ENCODE measurements at places on chromosomes 6 and 20. TPM values are rescaled to one million over a fixed set of nuclear protein-coding genes. Genes with fewer than 3 reads are reported as not detected.

DNA sequence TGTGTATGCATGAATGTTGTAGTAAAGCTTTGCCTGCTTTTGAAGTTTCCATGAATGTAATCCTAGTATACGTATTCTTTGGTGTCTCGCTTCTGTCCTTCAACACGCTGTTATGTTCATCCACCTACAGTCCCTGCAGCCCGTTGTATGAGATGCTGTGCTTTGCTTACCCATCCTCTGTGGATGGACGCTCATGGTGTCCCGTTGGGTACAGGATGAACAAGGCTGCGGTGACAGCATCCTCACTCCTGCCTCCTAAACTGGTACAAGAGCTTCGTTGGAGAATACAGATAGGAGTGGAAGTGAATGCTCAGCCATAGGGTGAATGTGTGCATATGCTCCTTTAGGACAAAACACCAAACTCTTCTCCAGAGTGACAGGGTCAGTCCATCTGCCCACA, 366.2 kb downstream of the ZFAND3 start:
- peaks cover 13% of the 10 kb centered on the region for H3K4me1 ChIP-seq
- DNase-seq = no peak
- H3K27me3 ChIP-seq = peaks cover 8% of the 10 kb centered on the region
- H3K36me3 ChIP-seq = peaks cover 3% of the 10 kb centered on the region
- no peak overlapping the region for H3K27ac ChIP-seq

- H3K27ac ChIP-seq = no peak within 1 kb of the TSS
- peaks cover 35% of the 10 kb centered on the region for H3K27me3 ChIP-seq
- peaks cover 15% of the 10 kb centered on the region for H3K36me3 ChIP-seq
- no peak for DNase-seq
Observed at GRCh38 chr6:30075094-30075789, at the start of gene RNF39. Gene RNF39 (minus strand): TSS chr6:30075769. CDS start chr6:30075585, 184 bp downstream.

- peak overlapping the region; percentile 21 for H3K27ac ChIP-seq
- H3K4me3 ChIP-seq = peak overlapping the region; percentile 68
- H3K27me3 ChIP-seq = peaks cover 8% of the 10 kb centered on the region
- H3K4me1 ChIP-seq = no peaks in the 10 kb centered on the region
- H3K36me3 ChIP-seq = peaks cover 19% of the 10 kb centered on the region
- DNase-seq = no peak
Observed at GRCh38 chr20:25274891-25275812, 27.3 kb downstream of the PYGB start.

DNA sequence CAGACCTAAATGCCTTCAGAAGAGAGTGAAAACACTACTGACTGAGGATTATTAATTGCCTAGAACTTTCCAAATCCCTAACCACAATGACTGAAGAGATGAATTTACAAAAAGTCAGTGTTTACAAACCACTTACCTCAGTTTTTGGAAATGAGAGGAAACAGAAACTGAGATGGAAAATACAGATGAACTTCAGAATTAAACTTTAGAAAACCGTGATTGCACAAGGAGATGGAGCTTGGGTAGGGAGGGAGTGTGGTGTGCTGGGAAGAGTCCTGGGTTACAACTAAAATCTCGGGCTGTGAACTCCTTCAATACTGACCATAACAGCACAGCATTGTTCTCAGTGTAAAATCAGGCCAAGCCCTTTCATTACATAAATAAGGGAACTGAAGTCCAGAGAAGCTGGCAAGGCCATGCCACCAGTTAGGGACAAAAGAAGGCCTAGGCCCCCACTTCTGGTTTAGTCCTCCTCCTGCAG, 4.0 kb downstream of the ELMO2 start:
- DNase-seq = no peak
- H3K4me3 ChIP-seq = peak overlapping the region; percentile 7
- H3K27me3 ChIP-seq = peaks cover 7% of the 10 kb centered on the region
- peaks cover 8% of the 10 kb centered on the region for H3K36me3 ChIP-seq

- no peak for DNase-seq
- H3K4me1 ChIP-seq = peaks cover 4% of the 10 kb centered on the region
- H3K27me3 ChIP-seq = peaks cover 7% of the 10 kb centered on the region
- no peak overlapping the region for H3K27ac ChIP-seq
Observed at GRCh38 chr6:136793363-136793762, 1.1 kb upstream of the MAP3K5 start.

GRCh38 chr20:63911176-63911575, 16.2 kb downstream of the DNAJC5 start:
- H3K36me3 ChIP-seq = peaks cover 5% of the 10 kb centered on the region
- no peak overlapping the region for H3K4me3 ChIP-seq
- no peak overlapping the region for H3K27ac ChIP-seq

GRCh38 chr20:36252511-36252910, 16.2 kb downstream of the AAR2 start:
- peaks cover 14% of the 10 kb centered on the region for H3K36me3 ChIP-seq
- DNase-seq = no peak
- no peak overlapping the region for H3K27ac ChIP-seq
- peak overlapping the region; percentile 32 for H3K4me3 ChIP-seq
- H3K27me3 ChIP-seq = no peaks in the 10 kb centered on the region

GRCh38 chr20:2165871-2166270, 64.2 kb downstream of the STK35 start:
- DNase-seq = no peak
- H3K27me3 ChIP-seq = peaks cover 4% of the 10 kb centered on the region
- H3K4me3 ChIP-seq = no peak overlapping the region
- peaks cover 4% of the 10 kb centered on the region for H3K4me1 ChIP-seq
- no peak overlapping the region for H3K27ac ChIP-seq

DNA sequence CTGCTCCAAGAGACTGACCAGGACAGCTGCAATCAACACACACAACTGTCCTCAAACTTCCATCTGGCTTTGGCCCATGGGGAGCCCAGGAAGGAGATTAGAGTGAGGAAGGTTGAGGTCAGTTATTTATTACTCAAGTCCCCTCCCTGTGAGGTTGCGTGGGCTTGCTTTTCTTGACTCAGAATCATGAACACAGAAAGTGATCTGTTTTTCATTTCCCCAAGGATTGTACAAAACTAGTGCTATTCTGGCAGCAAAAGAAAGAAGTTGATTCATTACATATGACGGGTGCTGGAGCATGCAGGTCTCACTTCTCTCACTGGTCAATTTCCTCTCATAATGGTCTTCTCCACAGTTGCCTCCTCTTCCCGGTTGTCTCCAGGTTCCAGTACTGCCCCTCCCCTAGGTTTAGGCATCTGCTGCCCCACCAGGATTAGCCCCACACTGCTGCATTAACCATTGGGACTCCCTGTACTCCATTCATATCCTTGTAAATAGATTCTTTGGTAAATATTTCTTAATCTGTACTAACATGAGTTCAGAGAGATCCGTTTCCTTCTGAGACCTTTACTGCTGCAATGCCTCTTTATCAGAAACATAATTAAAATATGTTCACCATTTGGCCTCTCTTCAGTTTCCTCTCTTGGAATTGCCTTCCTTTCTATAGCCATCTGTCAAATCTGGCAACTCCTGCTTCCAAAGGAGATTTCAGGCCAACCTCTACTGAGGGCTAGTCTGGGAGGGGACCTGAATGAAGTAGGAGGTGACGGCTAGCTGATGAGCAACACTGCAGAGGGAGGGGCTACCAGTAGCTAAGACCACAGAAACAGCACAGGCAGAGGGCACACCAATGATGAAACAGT, 888.8 kb downstream of the QKI start:
- no peaks in the 10 kb centered on the region for H3K36me3 ChIP-seq
- no peak for DNase-seq
- H3K27me3 ChIP-seq = peaks cover 4% of the 10 kb centered on the region
- H3K4me1 ChIP-seq = no peaks in the 10 kb centered on the region
- H3K4me3 ChIP-seq = no peak overlapping the region

GRCh38 chr6:110178626-110179405, 654 bp downstream of the WASF1 start:
- H3K4me1 ChIP-seq = peaks cover 27% of the 10 kb centered on the region
- H3K27me3 ChIP-seq = peaks cover 7% of the 10 kb centered on the region
- peak; percentile 36 for DNase-seq

DNA sequence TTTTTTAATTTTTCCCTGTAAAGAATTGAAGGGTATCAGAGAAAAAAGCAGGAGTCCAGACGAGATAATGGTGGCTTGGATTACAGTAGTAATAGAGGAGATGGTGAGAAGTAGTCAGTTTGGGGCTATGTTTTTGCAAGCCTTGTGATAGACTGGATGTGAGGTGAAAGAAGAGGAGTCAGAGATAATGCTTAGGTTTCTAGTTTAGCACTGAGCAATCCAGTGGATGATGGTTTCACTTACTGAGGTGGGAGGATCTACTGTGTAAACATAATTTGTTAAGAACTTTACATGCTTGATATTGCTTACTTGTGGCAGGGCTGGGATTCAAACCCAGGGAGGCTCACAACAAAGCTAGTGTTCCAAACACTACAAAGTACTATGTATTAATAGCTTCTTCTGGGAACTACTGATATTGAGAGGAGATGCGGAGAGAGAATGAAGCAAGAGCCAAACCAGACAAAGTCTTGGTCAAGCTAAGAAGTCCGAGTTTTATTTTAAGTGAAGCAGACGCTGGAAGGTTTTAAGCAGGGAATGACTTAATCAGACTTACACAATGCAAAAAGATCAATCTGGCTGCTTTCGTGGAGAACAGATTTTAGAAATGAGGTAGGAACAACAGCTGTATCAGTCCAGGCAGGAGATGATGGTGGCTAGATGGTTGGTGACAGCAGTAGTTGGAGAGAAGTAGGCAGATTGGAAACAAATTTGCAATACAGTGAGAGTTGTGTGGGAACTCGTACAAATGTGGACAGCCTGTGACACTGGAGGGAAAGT, 58.0 kb downstream of the ZFAND3 start:
- no peak overlapping the region for H3K27ac ChIP-seq
- peaks cover 3% of the 10 kb centered on the region for H3K4me1 ChIP-seq
- no peaks in the 10 kb centered on the region for H3K36me3 ChIP-seq
- H3K4me3 ChIP-seq = no peak overlapping the region
- DNase-seq = no peak

GRCh38 chr6:155549028-155549798, 93.6 kb upstream of the NOX3 start:
- no peaks in the 10 kb centered on the region for H3K36me3 ChIP-seq
- DNase-seq = no peak
- H3K4me1 ChIP-seq = no peaks in the 10 kb centered on the region

GRCh38 chr20:50541606-50542041, 31.4 kb downstream of the PTPN1 start:
- H3K4me1 ChIP-seq = peaks cover 20% of the 10 kb centered on the region
- H3K27ac ChIP-seq = no peak overlapping the region
- no peak overlapping the region for H3K4me3 ChIP-seq

DNA sequence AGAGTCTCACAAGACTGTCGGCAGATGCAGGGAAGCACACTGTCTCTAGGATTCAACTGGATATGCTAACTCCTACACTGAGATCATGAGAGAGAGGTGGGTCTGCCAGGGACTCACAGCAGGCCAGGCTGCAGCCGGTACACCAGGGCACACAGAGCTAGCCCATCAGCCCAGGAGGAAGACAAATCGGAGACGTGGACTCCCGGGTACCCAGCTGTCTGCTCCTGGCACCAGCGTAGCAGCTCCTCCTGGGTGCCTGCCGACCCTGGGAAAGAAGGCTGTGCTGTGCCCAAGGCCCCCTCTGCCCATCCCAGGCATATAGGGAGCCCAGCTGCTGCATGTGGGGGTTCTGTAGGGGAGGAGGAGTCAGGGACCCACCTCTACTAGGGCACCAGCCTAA, 7.0 kb downstream of the MICAL1 start:
- H3K27ac ChIP-seq = no peak overlapping the region
- peaks cover 9% of the 10 kb centered on the region for H3K27me3 ChIP-seq
- H3K4me3 ChIP-seq = no peak overlapping the region
- peaks cover 17% of the 10 kb centered on the region for H3K36me3 ChIP-seq
- no peak for DNase-seq

DNA sequence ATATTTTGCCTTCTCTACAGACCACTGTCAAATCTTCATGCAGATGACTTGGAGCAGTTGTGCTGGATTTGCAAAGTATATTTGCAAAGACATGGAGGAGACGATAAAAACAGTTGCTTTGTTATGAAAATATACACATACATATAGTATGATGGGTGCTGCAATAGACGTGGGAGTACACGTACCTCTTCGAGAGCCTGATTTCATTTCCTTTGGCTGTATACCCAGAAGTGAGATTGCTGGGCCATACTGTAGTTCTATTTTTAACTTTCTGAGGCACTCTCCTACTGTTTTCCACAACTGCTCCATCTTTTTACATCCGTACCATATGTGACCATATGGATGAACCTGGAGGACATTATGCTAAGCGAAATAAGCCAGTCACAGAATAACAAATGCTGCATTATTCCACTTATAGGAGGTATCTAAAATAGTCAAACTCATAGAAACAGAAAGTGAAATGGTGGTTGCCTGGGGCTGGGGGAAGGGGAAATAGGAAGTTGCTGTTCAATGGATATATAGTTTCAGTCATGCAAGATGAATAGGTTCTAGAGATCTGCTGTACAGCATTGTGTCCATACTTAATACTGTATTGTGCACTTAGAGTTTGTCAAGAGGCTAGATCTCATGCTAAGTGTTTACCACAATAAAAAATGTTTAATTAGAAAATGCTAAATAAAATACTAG, 223.8 kb downstream of the HAO1 start:
- H3K4me3 ChIP-seq = no peak overlapping the region
- no peaks in the 10 kb centered on the region for H3K36me3 ChIP-seq
- H3K27ac ChIP-seq = no peak overlapping the region
- peaks cover 3% of the 10 kb centered on the region for H3K4me1 ChIP-seq

- peak overlapping the region; percentile 93 for H3K4me3 ChIP-seq
- no peak for DNase-seq
- H3K27me3 ChIP-seq = peaks cover 14% of the 10 kb centered on the region
- peak overlapping the region; percentile 90 for H3K27ac ChIP-seq
- peaks cover 10% of the 10 kb centered on the region for H3K36me3 ChIP-seq
Observed at GRCh38 chr6:41073968-41074691, 1.4 kb downstream of the NFYA start.

DNA sequence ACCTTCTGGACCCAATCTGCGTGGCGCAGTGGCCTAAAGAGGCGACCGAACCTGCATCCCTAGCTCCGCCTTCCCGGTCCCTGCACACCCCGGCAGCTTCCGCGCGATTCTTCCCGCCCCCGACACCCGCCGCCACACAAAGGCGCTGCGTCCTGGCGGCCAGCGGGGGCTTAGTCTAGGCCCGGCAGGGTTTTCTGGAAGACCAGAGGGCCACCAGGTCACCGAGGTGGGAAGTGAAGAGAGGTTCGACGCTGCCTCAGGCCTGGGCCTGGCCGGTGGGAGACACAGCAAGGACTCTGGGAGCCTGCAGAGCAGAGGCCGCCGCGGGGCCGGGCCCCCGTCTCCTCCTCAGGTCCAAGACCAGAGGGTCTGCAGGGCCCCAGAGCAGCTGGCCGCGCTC, 154.9 kb downstream of the OR2B2 start:
- peaks cover 9% of the 10 kb centered on the region for H3K27me3 ChIP-seq
- peak; percentile 43 for DNase-seq
- peaks cover 43% of the 10 kb centered on the region for H3K4me1 ChIP-seq
- no peaks in the 10 kb centered on the region for H3K36me3 ChIP-seq
- no peak overlapping the region for H3K27ac ChIP-seq

The CCM2L gene
- total RNA-seq = 27.2 TPM

The ID4 gene
- total RNA-seq = 5.6 TPM

The SYCP2 gene
- total RNA-seq = 2.1 TPM

The SMIM28 gene
- not detected for total RNA-seq

The DEFB114 gene
- not detected for total RNA-seq

The MOG gene
- total RNA-seq = not detected

Measured in endothelial cell (in vitro differentiated cells).